ENCODE measurements at places on chromosomes 2 and 18. TPM values are rescaled to one million over a fixed set of nuclear protein-coding genes. Genes with fewer than 3 reads are reported as not detected.
A peak's percentile ranks its signal among the peaks of the same experiment; 100 is the strongest.

DNA sequence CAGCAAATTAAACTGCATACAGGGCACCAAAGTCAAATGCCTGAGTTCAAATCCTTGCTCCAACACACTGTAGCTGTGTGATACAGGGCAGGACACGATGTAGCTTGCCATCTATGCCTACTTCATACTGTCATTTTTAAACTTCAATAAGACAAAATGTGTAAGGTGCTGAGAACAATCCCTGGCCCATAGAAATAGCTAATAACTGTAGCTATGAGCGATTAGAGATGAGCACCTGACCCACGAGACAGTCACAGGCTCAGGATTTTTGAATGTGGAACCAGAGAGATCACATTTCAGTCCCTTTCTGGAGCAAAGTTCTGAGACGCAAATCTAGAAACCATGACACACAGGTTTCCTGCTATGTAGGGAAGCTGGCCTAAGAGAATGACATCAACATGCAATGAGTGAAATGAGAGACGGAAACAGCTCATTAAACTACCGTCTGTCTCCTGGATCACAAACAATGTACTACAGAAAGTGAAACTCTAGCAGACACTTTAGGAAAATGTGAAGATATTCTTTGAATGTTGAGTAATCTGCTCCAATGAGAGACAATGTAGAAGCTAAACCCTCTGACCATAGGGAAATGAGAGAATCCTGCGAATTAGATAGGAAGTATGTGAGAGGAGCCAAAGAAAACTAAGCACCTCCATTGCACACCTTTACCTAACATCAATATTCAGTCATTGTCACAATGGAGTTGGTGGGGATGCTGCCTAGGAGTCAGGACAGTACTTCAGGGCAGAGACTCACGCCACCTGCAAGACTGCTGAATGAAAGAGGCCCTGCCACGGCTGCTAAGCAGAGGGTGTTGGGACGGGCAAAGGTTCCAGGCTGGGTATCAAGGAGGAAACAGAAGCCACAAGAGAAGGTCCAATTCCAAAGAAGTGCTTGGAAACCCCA is 25.5 kb downstream of the B4GALT6 start:
- no peaks in the 10 kb centered on the region for H3K36me3 ChIP-seq
- no peak overlapping the region for H3K4me3 ChIP-seq
- H3K27ac ChIP-seq = no peak overlapping the region
- no peak for DNase-seq

GRCh38 chr2:156322686-156323231 is 9.8 kb downstream of the NR4A2 start:
- H3K27ac ChIP-seq = no peak overlapping the region
- H3K4me1 ChIP-seq = peaks cover 36% of the 10 kb centered on the region
- no peak for DNase-seq
- peak overlapping the region; percentile 47 for H3K4me3 ChIP-seq
- no peaks in the 10 kb centered on the region for H3K36me3 ChIP-seq

GRCh38 chr2:8701681-8702379 is 20.0 kb downstream of the ID2 start:
- no peak overlapping the region for H3K27ac ChIP-seq
- no peak overlapping the region for H3K4me3 ChIP-seq
- no peaks in the 10 kb centered on the region for H3K36me3 ChIP-seq
- H3K4me1 ChIP-seq = no peaks in the 10 kb centered on the region
- H3K27me3 ChIP-seq = no peaks in the 10 kb centered on the region

- no peaks in the 10 kb centered on the region for H3K27me3 ChIP-seq
- no peak overlapping the region for H3K4me3 ChIP-seq
- H3K36me3 ChIP-seq = no peaks in the 10 kb centered on the region
- no peak overlapping the region for H3K27ac ChIP-seq
- no peaks in the 10 kb centered on the region for H3K4me1 ChIP-seq
Observed at GRCh38 chr2:212421556-212422334, 116.9 kb downstream of the ERBB4 start.

DNA sequence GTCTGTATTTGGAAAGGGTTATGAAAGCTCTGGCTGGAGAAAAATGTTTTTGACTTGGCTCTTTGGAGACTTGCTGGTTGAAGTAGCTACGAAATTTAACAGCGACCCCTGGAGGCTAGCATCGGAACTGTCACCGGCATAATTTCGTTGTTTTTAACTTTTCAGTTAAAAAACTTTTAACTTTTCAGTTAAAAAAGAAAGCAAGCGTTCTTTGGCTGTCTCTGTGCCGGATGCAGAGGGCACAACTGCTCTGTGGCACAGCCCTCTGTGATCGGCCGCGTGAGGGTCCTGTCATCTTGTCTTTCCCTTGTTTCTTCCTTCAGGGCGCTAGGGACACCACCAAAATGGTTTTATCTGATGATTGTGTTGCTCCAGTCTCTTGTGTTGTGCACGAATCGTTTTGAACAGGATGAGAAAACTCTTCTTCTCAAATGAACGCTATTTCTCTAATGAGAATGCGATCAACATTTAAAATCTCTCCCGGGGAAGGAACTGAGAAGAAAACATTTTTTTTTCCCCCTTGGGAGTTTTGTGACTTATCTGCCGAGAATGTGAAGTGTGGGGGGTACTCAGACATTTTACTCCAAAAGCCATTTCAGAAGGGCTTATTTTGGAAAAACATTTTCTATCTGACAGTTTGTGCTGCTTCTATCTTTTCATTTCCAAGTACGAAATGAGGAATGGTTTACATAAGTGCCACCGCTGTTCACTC is 57.1 kb downstream of the ADCYAP1 start:
- peak overlapping the region; percentile 41 for H3K4me3 ChIP-seq
- no peaks in the 10 kb centered on the region for H3K36me3 ChIP-seq
- H3K27me3 ChIP-seq = peaks cover 3% of the 10 kb centered on the region

DNA sequence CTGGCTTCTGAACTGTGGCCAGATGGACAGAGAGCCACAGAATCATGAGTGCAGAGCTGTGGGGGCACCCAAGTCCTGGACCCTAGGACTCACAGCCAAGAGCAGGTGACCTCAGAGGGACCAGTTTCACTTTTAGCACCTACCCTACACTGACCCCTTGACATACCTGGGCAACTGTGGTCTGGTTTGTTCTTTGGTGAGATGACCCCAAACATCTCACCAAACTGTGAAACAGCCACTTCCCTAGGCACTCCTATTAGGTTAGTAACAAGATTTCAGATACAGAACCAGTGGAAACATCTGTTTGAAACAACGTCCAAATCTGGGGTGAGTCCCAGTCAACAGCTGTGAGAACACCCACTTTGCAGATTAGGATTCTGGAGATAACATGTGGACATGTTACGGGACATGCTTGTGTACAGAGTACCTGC is 1.9 kb upstream of the ZFP36L2 start:
- peak overlapping the region; percentile 98 for H3K27ac ChIP-seq
- H3K4me1 ChIP-seq = peaks cover 42% of the 10 kb centered on the region
- H3K4me3 ChIP-seq = peak overlapping the region; percentile 80
- no peak for DNase-seq
- no peaks in the 10 kb centered on the region for H3K27me3 ChIP-seq
- H3K36me3 ChIP-seq = peaks cover 25% of the 10 kb centered on the region

GRCh38 chr18:47179520-47179919 is 3.4 kb upstream of the IER3IP1 start:
- H3K27me3 ChIP-seq = no peaks in the 10 kb centered on the region
- no peaks in the 10 kb centered on the region for H3K36me3 ChIP-seq
- DNase-seq = no peak
- no peak overlapping the region for H3K27ac ChIP-seq
- peaks cover 17% of the 10 kb centered on the region for H3K4me1 ChIP-seq

GRCh38 chr2:213306316-213306942 is 22.2 kb downstream of the SPAG16 start:
- H3K4me1 ChIP-seq = no peaks in the 10 kb centered on the region
- no peaks in the 10 kb centered on the region for H3K27me3 ChIP-seq
- H3K4me3 ChIP-seq = no peak overlapping the region
- no peak for DNase-seq
- peaks cover 5% of the 10 kb centered on the region for H3K36me3 ChIP-seq

DNA sequence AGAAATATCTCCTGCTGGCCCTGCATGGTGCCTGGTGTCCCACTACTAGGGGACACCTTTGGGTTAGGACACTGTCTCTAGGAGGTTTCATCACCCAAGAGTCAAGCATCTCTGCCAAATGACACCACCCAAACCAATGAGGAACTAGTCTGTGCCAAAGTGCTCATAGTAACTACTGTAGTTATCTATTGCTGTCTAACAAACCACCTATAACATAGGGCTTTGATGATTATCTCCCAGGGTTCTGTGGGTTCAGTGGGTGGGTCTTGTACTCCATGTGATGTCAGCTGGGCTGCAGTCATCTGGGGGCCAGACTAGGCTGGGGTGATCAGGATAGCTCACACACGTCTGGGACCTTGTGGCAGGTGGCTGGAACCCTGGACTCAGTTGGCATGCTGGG is 59.8 kb downstream of the EPAS1 start:
- no peak overlapping the region for H3K4me3 ChIP-seq
- no peaks in the 10 kb centered on the region for H3K27me3 ChIP-seq
- H3K4me1 ChIP-seq = peaks cover 11% of the 10 kb centered on the region
- peaks cover 78% of the 10 kb centered on the region for H3K36me3 ChIP-seq

- H3K27ac ChIP-seq = no peak overlapping the region
- no peaks in the 10 kb centered on the region for H3K27me3 ChIP-seq
- H3K4me3 ChIP-seq = no peak overlapping the region
- H3K4me1 ChIP-seq = no peaks in the 10 kb centered on the region
Observed at GRCh38 chr2:172416447-172417058, 10.8 kb upstream of the ITGA6 start.

DNA sequence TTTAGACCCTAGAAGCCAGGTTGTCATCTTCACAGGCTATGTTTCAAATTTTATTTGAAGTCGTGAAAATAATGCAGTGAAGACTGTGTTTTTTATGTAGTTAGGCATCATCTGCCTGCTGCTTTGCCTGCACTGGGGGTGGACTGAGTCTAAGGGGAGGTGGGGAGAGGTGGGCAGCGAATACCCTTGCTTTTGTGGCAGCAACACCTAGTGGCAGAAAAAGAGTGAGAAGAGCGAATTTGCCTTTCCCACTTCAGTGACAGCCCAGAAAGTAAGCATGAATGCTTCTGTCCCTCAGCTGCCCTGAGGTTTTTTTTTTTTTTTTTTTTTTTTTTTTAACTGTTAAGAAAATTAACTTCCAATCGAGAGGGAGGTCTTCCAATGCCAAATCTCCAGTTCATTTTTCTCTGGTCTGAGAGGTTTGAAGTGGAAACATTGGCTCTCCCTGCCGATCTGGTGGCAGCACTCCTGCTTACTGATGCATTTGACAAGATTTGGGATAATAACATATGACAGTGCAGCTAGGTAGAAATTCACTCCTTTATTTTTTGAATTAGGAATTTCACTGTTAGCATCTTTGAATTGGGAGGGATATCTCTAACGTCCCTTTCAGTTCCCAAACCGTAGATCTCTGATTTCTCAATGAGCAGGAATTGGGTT is 60.3 kb upstream of the LYPD6B start:
- no peaks in the 10 kb centered on the region for H3K36me3 ChIP-seq
- no peaks in the 10 kb centered on the region for H3K27me3 ChIP-seq
- no peak overlapping the region for H3K27ac ChIP-seq
- no peak overlapping the region for H3K4me3 ChIP-seq

DNA sequence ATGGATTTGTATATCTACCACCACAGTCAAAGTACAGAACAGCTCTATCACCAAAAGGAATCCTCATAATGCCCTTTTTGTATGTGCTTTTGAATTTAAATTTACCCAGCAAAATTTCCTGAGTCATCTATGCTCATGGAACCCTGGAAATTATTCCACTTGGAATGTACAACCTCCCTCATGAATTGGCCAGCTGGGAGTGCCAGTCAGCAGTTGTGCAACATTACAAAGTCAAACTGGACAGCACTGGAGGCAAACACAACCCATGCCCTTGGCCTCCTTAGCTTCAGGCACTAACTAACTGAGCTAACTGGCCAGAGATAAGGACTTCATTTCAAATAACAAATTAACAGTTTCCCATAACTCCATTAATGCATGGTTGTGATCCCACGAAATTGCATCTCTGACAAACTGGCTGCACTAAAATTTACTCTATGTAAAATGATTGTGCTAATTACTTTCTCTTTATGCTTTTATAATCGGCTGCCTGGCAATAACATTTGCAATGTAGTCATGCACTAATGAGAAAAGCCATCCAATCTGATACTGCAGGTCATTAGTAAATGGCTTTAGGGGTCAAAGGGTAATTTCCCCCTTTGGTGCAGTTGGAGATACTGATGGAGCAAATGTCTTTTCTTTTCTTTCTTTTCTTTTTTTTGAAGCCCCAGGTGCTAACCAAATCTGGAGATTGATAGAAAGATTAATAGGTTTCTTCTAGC is 270.5 kb downstream of the ACTR3 start:
- no peaks in the 10 kb centered on the region for H3K36me3 ChIP-seq
- no peak overlapping the region for H3K4me3 ChIP-seq
- no peak for DNase-seq
- H3K27me3 ChIP-seq = no peaks in the 10 kb centered on the region

Gene FOSL2
- 232 TPM for total RNA-seq

Gene SH3YL1
- 18.1 TPM for total RNA-seq

Gene UGT1A10
- total RNA-seq = not detected

Gene DARS1
- total RNA-seq = 98.8 TPM

Gene GPR45
- not detected for total RNA-seq

Gene WNT10A
- total RNA-seq = not detected
